CMK (cell line): ENCODE measurements at places on chromosomes 6 and 20.

DNA sequence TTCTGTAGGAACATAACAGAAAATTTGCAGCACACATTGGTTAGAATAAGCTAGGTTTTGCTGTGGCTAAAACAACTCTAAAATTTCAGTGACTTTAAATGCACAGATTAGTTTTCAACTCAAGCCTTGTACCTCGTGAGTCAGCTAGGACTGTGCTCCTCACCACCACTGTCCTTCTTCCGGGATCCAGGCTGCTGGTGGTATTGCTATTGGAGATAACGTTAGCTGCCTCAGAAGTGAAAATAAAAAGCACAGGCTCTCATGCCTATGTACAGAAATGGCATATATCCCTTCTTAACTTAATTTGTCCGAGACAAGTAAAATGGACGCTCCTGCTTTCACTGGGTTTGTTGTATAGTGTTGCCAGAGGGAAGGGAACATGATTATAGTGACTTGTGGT lies 931.1 kb upstream of the EYS start:
- DNase-seq = no peak

GRCh38 chr6:121780325-121781321 lies 345.2 kb downstream of the GJA1 start:
- no peak for DNase-seq

GRCh38 chr6:157025437-157025836 lies 248.3 kb downstream of the ARID1B start:
- DNase-seq = no peak

DNA sequence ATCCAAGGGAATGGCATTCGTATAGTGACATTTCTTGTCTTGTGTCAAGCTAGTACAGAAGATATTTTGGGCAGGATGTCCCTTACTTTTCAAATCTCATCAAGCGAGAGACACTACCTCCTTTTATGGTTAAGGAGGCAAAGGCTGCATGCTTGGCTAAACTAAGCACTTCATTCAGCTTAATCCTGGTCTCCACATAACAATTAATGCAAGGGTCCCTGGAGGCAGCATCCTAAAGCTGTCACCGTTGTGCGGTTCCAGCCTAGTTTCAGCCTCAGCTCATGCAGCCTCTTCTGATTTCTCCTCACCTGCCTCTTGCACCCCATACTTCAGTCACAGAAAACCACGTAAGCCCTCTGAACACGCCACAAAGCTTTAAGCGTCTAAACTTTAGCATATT lies 67.1 kb upstream of the SLC22A23 start:
- DNase-seq = no peak

GRCh38 chr6:169926617-169927417 lies 175.4 kb downstream of the ERMARD start:
- no peak for DNase-seq

DNA sequence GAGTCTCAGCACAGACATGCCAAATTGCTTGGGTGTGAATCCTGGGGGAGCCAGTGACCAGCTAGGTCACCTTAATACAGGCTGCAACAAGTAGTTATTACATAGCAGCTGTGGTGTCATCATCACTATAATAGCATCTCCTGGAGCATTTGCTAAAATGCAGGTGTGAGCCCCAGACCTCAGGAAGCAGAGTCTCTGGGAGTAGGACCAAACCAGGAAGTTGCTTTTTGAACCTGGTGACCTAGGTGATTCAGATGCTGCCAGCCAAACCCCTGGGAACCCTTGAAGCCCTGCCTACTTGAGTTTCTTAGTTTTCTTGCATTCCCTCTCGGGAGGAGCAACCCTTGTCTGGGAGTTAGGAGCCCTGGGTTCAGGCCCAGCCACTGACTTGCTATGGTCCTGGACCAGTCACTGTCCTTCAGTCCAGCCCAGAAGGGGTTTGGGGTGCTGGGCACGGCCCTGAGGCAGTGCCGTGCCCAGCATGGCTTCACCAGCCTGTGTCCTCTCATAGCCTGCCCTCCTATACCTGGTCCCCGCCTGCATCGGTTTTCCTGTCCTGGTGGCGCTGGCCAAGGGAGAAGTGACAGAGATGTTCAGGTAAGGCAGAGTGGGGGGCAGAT lies 39.3 kb upstream of the ID1 start:
- no peak for DNase-seq

DNA sequence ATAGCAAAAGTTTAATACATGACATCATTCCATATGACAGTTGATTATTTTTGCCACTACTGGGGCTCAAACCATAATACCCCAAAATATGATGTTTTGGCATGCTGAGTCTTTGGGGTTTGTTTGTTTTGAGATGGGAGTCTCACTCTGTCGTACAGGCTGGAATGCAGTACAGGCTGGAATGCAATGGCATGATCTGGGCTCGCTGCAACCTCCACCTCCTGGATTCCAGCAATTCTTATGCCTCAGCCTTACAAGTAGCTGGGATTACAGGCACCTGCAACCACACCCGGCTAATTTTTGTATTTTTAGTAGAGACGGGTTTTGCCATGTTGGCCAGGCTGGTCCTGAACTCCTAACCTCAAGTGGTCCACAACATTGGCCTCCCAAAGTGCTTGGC lies 1.3 kb upstream of the MRS2 start:
- DNase-seq = no peak

DNA sequence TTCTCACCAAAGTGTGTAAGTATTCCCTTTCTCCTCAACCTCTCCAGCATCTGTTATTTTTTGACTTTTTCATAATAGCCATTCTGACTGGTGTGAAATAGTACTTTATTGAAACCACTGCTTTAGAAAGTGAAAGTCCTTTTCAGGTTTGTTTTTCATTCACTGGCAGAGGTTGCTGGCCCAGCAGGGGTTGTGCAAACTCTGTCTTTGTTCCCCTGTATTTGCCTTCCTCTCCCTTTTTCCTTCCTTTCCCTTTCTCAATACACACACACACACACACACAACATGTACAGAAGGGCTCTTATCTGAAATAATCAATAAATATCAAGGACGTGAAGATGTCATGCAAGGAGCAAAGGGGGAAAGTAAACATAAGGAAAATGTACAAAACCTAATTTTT lies 99.8 kb downstream of the LY86 start:
- DNase-seq = no peak

DNA sequence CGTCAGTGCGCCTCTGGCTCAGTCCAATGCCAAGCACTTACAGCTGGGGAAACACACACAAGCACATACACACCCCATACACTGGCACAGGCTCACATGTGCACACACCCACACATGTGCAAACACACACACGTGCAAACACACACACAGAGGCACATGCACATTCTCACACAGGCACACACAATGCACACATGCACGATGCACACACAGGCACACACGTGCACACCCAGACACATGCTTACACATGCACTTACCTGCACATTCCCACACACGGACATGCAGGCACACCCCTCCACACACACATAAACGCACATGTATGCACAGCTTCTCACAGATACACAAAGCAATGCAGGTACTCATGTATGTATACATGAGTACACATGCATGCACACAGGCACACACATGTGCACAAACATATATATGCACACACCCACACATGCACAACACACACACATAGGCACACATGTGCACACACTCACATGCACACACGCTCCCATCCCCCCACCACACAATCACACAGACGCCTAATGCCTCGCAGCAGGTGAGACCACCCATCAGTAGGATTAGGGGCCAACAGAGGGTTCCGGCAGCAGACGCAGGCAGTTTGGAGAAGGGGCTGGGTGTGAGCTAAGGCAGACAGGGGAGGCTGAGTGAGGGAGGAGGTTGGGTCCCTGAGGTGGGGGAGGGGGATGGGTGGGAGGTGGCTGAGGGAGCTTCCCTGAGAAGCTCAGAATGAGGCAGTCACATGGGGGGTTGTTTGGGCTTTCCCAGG lies 71.2 kb upstream of the SLCO4A1 start:
- no peak for DNase-seq

- DNase-seq = no peak
These were observed 62.6 kb downstream of the GINS1 start for GRCh38 chr20:25470045-25470444.

GRCh38 chr20:35279533-35280174 lies 1.7 kb upstream of the MMP24OS start:
- DNase-seq = no peak

- DNase-seq = peak; percentile 79
These were observed 126.4 kb downstream of the MMUT start for GRCh38 chr6:49336514-49337131.

DNA sequence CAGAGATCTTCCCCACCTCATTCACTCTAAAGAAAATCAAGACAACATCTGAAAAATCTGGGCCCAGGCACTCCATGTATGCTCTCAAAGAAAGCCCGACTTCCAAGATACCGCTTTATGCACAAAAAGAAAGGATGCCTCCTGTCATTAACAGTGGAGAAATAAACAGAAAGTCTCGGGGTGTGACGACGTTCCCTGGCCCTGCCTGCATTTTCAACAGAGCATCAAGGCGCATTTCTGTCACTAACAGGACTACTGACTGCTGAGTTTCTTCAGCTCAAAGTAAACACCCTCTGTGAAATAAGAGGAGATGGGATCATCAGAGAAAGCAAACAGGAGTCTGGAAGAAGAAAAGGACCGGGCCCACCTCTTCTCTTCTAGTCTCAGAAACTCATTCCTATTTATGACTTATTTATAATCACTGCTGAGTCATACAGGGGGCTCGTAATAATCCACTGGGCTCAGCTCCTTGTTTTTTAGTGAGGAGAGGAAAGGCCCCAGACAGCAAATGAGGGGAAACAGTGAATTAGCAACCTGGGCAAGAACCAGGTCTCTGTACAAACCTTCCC lies 99.7 kb downstream of the ZMYND8 start:
- no peak for DNase-seq

DNA sequence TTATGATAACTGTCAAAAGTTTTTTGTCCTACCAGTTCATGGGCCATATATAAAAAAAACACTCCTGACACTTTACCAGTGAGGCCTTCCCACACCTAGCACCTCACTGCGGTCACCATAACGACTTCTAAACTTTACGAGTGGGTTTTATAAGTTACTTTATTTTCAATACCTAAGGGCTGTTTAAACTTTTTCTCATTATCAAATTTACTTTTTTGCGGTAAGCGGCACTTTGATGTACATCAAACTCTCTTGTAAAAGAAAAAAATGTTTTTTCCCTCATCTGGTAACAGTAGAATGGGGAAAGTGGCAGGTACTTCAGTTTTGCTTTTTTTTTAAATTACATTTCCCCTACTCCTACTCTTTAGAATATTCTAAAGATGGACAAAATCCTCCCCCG lies 36.2 kb downstream of the FYN start:
- DNase-seq = no peak

GRCh38 chr6:80022803-80023202 lies 18.4 kb downstream of the TTK start:
- DNase-seq = no peak

- DNase-seq = no peak
These were observed 347.7 kb downstream of the BCKDHB start for GRCh38 chr6:80454197-80454596.

- no peak for DNase-seq
These were observed 216.5 kb downstream of the TFAP2C start for GRCh38 chr20:56845546-56846086.

DNA sequence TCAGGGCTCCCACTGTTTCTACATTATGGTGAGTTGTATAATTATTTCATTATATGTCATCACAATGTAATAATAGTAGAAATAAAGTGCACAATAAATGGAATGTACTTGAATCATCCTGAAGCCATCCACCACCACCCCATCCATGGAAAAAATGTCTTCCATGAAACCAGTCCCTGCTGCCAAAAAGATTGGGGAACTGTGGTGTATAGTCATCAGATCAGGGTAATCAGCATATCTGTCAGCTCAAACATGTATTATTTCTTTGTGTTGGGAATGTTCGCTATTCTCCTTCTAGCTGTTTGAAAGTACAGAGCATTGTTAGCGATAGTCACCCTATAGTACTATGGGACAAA lies 33.8 kb upstream of the SLC22A23 start:
- no peak for DNase-seq
